ENCODE measurements at places on chromosomes 6 and 20.

- DNase-seq, result no peak
Measured at GRCh38 chr6:157219201-157220200, 103.8 kb downstream of the TMEM242 start.

- DNase-seq, result no peak
Measured at GRCh38 chr6:106194949-106195921, 109.1 kb downstream of the PRDM1 start.

DNA sequence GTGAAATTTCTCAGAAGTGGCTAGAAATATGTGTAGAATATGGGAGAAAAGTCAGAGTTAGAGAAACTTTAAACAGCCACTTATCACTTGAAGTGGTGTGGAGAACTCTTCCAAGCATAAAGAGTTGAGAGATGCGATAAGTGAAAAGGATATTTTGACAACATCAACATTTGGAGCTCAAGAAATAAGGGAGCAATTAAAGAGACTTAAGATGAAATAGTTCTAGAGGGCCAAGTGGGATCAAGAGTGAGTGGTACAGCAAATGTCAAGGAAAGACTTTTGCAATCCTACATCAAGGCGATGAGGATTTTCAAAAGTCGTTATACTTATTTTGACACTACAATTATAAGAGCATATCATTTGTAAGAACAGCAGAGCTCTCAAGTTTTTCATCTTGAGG, 9.6 kb downstream of the RSPH4A start:
- no peak for DNase-seq

- no peak for DNase-seq
Measured at GRCh38 chr6:89205819-89206218, 11.3 kb downstream of the GABRR1 start.

DNA sequence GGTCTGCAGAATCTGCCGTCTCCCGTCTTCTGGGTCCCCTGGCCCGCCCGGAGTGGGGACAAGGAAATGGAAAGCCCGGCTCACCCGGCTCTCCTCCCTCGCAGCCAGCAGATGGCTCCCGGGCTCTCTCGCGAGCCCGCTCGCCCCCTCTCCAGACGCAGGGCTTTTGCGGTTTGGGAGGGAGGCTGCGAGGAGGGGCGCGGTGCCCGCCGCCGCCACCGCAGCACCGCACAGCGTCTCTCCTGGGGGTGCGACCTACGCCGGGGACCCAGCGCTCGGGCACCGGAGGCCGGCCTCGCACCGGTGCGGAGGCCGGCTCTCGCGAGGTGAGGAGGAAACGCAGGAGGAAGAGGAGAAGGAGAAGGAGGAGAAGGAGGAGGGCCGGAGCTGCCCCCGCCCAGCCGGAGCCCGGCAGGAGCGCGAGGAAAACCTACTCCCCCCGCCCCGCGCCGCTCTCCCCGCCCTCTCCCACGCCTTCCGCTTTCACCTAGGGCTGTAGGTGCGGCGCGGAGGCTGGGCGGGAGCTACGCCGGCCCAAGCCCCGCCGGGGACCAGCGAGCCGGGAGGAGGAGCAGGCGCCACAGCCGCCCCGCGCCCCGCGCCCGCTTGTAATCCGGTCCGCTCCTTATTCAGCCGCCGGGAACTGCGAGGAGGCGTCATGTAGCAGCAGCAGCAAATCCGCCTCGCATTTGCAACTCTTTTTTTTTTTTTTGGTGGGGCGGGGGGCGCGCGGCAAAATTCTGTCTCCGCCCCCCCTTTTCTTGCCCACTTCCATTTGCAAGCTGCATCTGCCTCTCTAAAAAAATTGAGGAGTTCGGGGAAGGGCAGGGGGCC, at the start of gene CARMIL1:
CARMIL1 (plus strand) TSS at position 461 of the 834 bp plus-strand sequence. CDS start 422 bp downstream, outside the sequence.
- peak; percentile 76 for DNase-seq

DNA sequence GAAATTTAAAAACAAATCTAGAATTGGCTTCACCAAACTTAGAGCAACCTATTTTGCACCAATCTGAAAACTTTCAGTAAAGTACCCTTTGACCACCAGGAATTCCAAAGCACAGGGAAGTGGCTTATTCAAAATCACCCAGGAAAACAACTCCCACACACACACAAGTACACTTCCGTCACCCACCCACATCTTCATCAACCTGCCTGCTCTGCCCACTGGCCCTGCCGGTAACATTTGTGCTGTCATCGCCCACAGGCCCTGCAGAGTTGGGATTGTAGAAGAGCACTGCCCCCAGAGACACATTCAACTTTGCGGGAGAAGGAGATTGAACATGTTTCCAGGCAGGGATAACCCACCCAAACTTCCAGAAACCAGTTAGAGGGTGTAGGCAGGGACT, 19.3 kb upstream of the SCML4 start:
- no peak for DNase-seq

Measured in NCI-H2029 treated with DMSO at 0.1 percent for 48 hours (cell line).